Ecto neural progenitor cell (in vitro differentiated cells): ENCODE measurements at places on chromosomes 11 and 22.

- no peak for DNase-seq
These were observed 12.8 kb downstream of the PLAAT4 start for GRCh38 chr11:63549411-63549810.

DNA sequence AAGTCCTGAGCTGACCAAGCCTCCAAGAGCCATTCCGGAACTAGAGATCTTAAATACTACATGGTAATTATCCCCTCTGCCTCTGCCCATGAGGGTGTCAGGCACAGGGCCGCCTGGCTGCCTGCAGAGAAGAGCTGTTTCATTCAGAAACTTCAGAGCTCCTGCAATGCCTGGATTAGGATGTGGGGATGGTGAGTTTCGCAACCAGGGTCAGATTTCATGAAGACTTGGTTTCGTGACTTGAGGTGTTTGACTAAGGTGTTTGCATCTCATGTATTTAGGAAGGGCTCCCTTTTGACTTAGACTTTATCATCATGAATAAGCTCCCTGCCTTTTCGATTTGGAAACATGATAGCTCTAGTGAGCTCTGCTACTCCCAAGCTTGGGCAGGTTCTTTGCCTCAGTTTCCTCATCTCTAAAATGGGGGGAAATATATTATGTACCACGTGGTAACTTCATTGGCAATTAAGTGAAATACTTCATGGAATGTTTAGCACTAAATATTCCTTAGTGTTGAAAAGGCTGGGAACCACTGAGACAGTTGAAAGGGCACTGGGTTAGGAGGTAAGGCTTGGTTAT is 9.1 kb downstream of the TIMP3 start:
- DNase-seq, result no peak

DNA sequence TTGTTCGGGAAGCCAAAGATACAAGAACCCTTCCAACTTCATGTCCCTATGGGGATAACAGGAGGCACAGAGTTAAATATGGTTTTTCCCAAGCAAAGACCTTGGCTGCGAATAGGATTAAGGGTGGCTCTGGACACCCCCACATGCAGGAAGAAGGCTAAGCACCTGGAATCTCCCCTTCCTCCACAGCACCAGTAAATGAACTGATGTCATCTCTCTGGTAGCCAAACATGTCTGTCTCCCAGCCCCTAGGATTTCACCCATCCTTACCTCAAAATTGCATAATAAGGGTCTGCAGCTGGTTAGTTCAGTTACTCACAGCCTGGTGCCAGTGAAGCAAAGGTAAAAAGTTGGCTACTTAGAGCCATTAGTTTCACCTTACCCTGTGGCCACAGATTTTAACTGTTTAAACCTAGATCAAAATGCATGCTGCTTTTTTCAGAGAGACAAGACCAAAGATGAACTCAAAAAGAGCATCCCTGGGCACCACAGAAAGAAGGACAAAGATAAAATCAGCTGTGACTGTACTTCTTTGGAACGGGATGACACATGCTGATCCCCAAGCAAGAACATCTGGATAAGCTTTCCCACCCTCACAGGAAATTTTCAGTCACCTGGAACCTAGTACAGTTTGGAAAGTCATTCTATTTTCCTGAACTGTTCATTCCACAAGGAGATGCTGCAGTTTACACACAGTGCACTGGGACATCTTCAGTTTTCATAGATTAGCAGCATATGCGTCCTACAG is 77.2 kb upstream of the AKIP1 start:
- DNase-seq, result peak; percentile 23

DNA sequence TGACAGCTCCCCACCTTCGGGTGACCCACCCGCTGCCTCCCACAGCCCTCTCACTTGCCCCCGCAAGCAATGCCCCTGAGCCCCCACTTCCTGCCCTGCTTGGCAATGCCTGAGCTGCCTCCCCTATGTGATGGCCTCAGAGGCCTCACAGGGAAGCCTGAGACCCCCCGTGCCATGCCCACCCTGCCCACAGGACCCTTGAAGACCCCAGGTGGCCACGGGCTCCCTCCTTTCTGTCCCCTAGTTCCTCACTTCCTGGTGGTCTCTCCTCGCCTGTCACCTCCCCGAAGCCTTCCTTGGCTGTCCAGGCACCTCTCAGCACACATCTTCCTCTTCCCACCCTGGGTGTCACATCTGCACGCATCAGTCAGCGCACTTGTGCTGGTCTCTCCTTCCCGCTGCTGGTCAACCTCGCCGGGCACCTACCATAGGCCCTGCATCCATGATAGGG is 90.5 kb downstream of the BRD1 start:
- DNase-seq, result no peak

- no peak for DNase-seq
These were observed 48.8 kb downstream of the NAT10 start for GRCh38 chr11:34154059-34154875.

GRCh38 chr11:32396991-32397390 is 38.3 kb downstream of the WT1 start:
- DNase-seq, result no peak

GRCh38 chr11:97738751-97739150 is 1282.0 kb upstream of the CNTN5 start:
- DNase-seq, result no peak

DNA sequence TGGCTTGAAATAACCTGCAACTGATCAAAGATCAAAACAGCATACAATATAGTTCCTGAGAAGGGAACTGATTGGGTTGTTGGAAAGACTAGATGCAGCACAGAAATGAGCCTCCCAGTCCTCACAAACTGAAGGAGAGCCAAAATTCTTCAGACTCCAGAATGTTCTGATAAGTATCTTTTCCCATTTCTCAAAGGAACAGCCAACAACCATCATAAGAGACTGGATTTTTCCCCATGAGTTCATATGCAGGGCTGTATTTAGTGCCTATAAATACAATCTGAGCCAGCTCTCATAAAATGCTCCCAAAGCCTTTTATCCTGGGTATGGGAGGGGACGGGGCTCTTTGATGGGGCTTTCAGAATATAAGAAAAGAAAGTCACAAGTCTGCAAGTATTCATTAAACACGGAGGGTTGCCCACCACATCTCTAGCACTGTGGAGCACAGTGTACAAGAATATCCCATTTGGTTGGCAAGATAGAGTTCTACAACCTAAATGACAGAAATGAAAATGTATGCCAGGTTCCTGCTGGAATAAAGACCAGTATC is 50.7 kb upstream of the LYVE1 start:
- DNase-seq, result no peak

DNA sequence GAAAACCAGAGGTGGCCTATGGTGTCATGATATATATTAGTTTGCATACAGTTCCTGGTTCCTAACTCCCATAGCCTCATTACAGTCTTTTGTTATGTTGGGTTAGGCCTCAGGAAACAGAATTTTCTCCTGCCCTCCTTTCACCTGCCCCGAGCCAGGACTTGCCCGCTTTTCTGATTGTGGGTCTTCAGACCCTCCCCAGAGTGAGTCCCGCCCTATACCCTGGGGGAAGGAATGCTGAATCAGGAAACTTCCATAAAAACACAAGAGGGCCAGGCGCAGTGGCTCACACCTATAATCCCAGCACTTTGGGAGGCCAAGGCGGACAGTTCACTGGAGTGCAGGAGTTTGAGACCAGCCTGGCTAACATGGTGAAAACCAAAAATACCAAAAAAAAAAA is 70.9 kb downstream of the SLC35F2 start:
- no peak for DNase-seq

GRCh38 chr11:19938169-19938856 is 222.0 kb downstream of the DBX1 start:
- DNase-seq, result peak; percentile 69

DNA sequence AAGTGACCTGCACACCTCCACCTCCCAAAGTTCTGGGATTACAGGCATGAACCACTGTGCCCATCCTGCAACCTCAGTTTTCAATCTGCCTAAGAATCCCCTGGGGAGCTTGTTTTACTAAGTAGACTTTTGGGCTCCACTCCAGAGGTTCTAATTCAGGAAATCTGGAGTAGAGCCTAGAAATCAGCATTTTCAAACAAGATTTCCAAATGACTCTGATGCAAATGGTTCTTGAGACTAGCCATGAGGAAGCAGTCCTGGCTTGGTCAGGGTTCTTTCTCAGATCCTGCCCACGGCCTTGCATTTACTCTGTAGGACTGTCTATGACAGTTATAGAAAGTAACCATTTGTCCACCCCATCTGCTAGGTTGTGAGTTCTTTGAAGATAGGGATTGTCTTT is 1.6 kb upstream of the KCNE3 start:
- DNase-seq, result no peak

DNA sequence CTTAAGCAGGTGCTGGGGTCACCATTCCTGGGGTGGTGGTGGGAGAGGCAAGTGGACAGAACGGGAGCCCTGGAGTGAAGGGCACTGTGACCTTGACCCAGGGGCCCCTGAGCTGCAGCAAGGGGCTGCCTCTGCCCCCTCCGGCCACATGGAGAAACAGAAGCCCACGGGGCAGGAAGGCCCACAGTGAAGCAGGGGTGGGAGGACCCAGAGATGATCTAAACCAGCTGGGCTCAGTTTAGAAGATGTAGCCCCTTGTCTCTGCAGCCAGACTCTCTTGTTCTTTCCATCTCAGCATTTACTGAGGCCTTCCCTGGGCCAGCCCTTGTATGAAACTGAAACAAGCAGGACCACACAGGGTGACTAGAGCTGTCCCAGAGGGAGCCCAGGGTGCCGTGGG is 30.5 kb downstream of the WNT11 start:
- DNase-seq, result no peak

DNA sequence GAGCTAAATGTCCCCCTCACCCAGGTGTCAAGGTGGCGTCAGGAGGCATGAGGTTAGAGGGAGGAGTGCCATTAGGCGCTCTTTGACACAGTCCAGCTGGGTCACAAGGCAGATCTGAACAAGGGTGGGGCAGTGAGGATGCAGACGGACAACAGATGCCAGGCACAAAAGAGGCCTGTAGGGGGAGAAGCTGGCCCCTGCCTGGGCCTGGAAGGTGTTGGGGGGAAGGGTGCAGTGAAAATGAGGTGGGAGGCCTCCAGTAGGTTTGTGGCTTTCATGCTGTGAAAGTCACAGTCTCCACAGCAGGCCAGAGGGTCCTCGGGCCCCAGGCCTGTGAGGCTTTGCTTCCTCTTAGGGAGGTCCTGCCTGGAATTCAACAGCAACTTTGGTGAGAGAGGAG is 85.0 kb upstream of the PLET1 start:
- peak; percentile 50 for DNase-seq
